ENCODE measurements at places on chromosomes 12 and 14.

GRCh38 chr14:90544971-90545370 lies 148.1 kb downstream of the CALM1 start:
- DNase-seq = no peak

DNA sequence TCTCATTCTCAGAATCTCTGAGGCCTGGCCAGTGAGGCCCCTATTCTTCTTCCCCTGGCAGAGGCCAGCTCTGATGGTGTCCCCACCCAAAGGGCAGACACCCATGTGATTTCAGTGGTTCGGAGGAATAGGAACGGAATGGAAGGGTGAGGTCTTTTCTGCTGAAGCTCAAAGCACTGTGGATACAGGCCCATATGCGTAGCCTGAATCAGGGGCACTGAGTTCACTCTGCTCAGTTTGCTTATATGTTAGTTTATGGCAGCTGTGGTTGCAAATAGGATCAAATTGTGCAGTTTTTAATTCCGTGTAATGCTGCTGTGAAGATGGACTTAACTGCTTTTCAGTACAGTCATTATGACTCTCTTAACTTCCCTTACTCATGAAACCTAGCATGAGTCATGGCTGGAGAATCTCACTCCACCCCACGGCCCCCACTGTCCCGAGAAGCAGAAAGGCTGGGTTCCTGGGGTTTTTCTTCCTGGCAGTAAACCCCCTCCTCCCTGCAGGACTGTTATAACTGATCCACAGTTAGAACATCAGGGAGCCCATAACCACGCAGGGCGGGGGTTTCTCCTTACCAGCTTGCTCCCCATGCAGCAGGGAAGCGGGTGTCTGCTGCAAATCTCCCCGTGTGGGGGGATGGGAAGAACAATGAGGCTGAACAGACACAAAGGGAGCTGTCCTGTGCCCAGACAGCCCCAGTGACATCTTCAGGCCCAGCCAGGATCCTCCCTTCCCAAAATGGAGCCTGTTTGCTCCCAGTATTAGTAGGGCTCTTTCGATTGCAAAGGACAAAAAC lies 122.7 kb downstream of the SLC38A6 start:
- no peak for DNase-seq

GRCh38 chr12:132067182-132067581 lies 76.9 kb downstream of the DDX51 start:
- no peak for DNase-seq

DNA sequence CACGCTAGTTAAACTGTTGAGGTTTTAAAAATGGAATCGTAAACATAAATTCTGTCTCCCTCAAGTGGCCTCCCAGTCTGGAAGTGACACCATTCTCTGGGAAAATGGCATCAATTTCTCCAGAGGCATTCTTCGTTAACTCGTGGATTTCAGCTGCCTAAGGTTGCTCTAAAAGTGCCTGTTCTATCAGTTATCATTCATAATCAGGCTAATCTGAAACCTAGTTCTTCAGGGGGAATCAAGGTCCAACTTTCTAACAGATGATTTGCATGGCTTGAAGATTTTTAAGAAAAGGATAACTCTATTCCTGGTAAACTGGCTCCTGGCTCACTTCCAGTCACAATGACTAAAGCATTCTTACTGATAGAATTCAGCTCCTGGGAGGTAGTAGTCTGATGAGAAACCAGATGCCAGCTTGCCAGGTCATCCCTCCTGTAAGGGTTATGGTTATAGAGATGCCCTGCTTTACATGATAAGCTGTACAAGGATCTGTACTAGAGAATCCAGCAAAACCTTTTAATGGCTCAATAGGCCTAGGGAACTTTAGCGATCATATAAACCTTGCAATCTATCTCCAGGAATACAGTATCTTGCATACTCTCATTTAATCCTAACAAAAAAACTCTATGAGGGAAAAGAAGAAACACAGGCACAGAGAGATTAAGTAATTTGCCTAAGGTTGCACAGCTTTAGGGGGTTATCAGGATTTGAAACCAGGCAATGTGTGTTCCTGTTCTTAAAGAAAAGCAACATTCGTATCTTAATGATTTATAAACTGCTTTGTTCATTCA lies 1.5 kb downstream of the L3HYPDH start:
- DNase-seq = no peak

DNA sequence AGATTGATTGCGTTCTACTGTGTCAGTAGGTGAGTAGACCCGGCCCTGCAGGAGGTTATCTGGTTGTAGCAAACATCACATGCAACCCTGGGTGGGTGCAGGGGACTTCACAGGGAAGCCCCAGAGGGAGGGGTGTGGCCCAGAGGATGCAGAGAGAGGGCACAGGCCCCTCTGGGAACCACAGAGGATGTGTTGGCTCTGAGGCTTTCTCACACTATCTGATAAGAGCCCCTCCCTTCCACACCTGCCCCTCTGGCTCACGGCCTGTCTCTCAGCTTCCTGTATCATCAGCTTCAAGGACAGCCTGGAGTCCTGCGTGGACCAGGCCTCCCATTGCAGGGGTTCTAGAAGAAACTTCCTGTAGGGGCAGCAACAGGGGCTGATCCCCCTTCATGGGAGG lies 101.9 kb downstream of the RIN3 start:
- DNase-seq = no peak

DNA sequence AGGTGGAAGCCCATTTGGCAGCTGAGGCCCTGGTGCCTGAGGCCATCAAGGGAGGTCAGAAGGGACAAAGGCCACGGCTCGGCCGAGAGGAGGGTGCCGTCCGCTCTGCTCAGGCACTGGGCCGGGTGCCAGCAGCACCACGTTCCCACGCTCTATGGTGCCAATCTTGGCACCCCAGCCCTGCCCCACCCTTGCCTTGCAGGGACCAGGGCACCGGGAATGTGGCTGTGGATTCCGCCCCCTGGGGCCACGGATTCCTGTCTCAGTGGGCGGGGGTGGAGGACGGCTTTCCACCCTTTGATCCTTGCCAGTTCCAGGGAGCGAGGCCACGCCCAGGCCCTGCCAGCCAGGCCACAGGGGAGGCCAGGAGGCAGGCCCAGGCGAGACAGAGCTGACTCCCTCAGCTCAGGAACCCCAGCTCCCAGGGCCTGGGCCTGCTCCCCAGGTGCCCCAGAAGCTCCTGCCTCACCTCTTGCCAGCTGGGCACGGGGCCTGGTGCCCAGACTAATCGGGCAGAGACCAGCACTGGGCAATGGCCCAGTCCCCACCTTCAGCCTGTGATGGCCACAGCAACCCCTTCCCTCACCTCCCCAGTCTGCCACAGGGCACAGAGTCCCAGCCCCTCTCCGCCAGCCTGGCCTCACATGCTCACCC lies 26.4 kb upstream of the GPR132 start:
- no peak for DNase-seq

DNA sequence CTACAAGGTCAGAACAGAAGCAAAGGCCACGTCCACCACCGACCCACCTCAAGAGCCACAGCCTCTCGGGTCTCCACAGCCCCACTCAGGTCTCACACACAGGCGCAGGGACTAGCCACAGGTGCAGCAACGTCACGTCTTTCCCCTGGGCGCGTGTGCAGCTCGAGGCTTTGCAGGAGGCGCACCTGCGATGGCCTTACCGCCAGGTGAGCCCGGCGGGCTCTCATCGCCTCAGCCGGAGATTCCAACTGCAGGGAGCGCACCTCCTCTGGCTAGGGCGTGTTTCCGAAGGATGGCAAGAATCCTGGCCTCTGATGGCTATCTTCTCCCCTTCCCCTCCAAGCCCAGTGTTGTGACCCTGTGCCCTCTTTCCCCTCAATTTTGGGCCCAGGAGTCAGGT lies at the start of gene HIGD1C:
Gene HIGD1C, plus strand, starts transcription at position 35 of the 400 bp plus-strand sequence. CDS start 1,455 bp downstream, outside the sequence.
- no peak for DNase-seq

DNA sequence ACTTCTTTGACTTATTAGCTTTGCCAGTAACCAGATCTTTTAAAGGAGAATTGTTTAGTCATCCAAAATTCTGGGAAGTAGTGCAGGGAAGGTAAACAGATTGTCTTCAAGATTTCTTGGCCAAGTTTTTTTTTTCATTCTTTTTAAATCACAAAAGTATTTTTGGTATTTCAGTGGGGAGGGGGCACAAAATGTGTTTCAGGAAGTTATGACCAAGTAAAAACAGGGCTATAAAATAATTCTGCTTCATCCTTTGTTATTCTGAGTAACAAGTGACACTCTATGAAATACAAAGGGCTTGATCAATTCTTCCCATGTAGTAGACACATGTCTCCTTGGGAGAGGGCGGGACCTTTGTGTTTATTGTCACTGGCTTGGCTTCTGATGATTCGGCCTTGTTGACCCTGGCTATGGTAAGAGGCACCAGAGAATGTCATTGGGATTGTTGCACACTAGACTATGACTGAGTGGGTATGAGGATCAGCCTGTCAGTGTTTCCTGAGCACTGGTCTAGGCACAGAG lies 55.4 kb downstream of the SUSD6 start:
- DNase-seq = no peak

- DNase-seq = no peak
These were observed 425.2 kb downstream of the GALC start for GRCh38 chr14:87567618-87568295.

GRCh38 chr14:89352976-89353765 lies 63.9 kb downstream of the FOXN3 start:
- DNase-seq = no peak

DNA sequence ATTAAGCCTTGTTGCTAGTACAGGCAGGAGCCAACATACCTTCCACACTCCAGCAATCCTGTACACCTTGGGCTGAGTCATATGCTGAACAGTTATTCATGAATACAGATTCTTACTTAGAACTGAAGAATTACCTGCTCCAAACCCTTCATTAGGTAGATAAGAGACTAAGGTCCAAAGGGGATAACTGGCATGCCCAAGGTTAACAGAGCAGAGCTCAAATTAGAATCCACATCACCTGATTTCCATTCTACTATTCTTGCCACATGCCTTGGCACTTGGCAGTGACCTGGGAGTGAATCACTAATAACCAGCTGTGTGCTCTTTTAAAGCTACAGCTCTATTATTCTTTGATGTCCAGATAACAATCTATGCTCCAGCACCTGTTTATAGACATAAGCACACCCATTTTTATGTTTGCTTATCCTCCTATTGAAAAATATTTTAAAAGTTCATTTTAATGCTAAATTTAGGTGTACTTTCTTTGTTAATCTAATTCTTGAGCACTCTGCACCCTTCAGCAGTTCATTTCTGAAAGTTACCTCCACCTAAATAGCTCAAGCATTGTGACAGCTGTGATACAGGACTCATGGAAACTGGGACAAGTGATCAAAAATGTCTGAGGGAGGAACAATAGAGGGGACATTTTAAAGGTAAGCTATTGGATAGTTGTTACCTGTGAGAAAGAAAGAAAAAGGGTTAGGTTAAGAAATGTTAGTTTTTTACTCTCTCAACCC lies 19.4 kb downstream of the LPCAT3 start:
- DNase-seq = no peak

DNA sequence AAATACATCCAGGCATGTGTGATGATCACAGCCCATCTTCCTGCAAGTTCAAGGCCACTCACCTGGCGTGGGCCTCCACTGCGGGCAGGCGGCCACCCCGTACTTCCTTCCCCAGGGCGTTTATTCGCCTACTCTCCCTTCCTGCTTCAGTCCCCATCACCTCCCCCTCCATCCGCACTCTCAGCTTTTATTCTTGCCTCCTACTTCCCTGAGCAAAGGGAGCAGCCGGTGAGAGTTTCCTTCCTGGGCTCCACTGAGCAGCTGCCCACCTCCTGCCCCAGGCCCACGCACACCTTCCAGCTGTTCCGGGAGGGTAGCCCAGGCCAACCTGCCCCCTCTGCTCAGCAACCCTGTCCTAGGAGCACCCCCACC lies 4.1 kb downstream of the CYP46A1 start:
- DNase-seq = no peak

- no peak for DNase-seq
These were observed 2.0 kb upstream of the PELI2 start for GRCh38 chr14:56115976-56116893.

DNA sequence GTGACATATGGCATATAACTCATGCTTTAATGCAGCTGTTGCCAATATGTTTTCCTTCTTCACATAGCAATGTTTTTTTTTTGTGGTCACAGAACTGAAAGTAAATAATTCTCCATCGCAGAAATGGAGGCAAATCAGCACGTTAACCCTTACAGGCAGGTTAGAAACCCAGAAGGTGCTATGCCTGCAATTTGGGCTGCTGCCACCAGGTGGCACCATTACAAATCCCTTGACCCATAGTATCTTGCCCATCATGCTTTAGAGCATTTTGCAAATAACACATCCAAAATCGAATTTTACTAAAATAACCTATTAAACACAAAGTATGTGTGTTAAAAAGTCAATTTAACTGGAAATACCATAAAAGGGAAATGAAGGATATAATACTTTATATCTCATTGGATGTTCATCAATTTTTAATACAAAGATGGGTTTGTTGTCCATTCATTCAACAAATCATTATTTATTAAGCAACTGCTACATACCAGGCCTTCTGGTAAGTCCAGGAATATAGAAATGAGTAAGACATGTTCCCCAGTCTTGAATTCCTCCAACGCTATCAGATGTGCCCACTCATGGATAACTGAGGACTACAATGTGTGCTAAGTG lies 340.1 kb downstream of the GLT1D1 start:
- DNase-seq = no peak

- DNase-seq = no peak
These were observed 37.6 kb downstream of the SERPINA3 start for GRCh38 chr14:94649543-94650443.

- DNase-seq = no peak
These were observed 8.0 kb upstream of the C1R start for GRCh38 chr12:7100239-7100638.

DNA sequence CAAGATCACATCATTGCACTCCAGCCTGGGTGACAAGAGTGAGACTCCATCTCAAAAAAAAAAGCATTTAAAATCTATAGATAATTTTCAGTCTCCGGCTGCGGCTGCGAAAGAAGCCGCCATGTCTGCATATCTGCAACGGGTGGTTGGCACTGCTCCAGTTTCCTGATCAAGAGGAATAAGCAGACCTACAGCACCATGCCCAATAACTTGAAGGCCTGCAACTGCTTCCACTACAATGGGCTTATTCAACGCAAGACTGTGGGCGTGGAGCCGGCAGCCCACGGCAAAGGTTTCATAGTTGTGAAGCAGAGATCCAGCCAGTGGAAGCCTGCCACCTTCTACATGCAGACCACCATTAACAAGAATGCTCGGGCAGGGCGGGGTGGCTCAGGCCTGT lies 30.6 kb upstream of the EID3 start:
- DNase-seq = no peak

GRCh38 chr14:91378930-91379578 lies 38.6 kb downstream of the CCDC88C start:
- DNase-seq = no peak

DNA sequence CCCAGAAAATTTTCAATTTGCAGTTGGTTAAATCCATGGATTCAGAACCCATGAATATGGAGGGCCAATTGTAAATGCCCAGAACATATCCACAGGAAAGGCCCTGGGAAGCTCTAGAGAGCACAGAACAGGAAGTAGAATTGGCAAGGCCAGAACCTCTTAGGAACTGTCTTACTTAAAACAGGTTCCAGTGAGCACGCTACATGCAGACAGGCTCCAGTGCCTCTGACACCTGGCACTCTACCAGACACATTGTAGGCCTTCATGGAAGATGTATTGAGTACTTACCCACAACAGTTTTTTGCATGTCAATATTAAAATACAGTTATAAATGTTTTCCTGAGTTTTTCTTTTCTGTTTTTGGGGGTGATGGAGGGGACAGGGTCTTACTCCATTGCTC lies 188.2 kb upstream of the FRMD6 start:
- DNase-seq = no peak

- no peak for DNase-seq
These were observed at the start of gene PRR4 for GRCh38 chr12:10849425-10849878. PRR4 (minus strand) TSS chr12:10849475; CDS start chr12:10849437, 38 bp downstream.

- no peak for DNase-seq
These were observed 50.8 kb upstream of the ISM2 start for GRCh38 chr14:77549451-77549850.
